ENCODE measurements at places on chromosomes 16 and 17.

DNA sequence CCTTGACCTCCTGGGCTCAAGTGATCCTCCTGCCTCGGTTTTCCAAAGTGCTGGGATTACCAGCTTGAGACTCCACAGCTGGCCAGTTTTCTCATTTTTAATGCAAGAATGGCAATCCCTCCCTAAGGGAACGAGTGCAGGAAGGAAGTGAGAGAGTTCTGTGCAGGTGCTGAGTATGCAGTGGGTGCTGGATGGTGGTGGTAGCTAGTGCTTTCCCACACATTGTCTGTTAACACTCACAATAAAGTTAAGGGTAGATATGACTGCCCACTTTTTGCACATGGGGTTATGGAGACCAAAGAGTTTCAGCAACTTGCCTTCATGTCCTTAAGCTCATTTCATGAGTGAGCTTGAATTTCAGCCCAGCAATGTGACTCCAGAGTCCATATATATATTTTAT is 18.5 kb downstream of the RGS9 start:
- DNase-seq: no peak

GRCh38 chr17:69480245-69480644 is 65.7 kb downstream of the MAP2K6 start:
- DNase-seq: no peak

GRCh38 chr16:84851192-84852127 is 31.7 kb downstream of the CRISPLD2 start:
- no peak for DNase-seq

DNA sequence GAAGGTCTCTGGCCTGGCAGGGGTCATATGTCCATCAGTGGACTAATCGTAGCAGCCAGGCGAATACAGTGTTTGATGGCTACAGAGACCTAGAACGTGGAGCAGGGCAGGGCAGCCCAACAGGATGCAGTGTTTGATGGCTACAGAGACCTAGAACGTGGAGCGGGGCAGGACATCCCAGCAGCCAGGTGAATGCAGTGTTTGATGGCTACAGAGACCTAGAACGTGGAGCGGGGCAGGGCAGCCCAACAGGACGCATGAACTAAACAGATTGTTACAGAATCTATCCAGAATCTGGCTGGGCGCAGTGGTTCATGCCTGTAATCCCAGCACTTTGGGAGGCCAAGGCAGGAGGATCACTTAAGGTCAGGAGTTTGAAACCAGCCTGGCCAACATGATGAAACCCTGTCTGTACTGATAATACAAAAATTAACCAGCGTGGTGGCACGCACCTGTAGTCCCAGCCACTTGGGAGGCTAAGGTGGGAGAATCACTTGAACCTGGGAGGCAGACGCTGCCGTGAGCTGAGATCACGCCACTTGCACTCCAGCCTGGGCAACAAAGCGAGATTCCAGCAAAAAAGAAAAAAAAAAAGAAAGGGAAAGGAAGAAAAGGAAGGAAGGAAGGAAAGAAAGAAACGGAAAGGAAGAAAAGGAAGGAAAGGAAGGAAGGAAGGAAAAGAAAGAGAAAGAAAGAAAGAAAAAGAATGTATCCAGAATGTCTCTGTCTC is 65.2 kb upstream of the RPH3AL start:
- DNase-seq: no peak

DNA sequence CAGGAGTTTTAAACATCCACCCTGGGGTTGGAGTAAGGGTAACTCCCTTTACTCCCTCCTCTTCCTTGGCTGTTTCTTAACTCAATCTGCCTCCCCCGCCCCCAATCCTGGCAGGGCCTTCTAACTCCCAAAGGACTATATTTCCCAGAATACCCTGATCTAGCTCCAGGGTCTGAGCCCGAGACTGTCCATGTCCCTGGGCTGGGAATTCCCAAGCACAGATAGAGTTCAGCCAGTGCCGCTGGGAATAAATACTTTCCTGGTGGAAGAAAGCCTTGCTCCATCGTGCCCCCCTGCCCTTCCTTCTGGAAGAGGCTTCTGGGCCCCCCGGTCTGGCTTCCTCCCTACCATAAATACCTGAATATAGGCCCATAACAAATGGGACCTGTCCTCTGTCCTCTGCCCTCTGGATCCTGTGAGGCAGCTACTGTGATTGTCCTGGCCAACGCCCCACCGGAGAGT is 10.2 kb downstream of the BAHCC1 start:
- no peak for DNase-seq

DNA sequence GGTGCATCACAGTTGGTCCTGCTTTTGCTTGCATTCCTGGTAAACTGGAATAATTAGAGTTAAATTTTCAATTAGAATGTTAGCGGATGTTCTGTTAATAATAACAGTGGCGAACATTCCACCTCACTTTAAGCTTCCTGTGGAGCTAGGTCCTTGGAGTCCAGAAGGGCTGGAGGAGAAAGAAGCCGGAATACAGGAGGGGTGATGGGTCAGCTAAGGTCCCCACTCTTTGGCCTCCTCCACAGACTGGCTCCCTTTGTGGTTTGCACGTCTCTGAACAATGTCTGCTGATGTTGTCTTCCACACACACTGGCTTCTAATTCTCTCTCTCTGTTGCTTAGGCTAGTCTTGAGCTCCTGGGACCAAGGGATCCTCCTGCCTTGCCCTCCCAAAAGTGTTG is 35.0 kb upstream of the ETV4 start:
- no peak for DNase-seq

DNA sequence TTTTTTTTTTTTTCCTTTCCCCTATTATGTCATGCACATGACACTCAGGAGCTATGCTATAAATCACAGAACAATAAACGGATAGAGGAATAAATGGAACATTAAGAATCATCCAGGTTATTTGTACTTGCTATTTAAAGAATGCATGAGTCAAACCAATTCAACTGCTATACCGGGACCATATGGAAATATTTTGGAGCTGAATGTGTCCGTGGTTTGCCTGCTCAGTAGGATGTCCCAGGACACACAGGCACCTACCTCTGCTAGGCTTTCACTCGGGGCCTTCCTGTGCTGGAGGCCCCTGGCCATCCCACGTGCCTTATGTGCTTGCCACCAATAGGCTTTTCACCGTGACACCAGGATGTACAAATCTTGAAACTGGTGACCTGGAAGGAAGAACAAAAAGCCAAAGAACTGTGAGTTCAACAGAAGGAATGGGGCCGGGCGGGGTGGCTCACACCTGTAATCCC is 15.3 kb upstream of the SEC14L1 start:
- DNase-seq: no peak

DNA sequence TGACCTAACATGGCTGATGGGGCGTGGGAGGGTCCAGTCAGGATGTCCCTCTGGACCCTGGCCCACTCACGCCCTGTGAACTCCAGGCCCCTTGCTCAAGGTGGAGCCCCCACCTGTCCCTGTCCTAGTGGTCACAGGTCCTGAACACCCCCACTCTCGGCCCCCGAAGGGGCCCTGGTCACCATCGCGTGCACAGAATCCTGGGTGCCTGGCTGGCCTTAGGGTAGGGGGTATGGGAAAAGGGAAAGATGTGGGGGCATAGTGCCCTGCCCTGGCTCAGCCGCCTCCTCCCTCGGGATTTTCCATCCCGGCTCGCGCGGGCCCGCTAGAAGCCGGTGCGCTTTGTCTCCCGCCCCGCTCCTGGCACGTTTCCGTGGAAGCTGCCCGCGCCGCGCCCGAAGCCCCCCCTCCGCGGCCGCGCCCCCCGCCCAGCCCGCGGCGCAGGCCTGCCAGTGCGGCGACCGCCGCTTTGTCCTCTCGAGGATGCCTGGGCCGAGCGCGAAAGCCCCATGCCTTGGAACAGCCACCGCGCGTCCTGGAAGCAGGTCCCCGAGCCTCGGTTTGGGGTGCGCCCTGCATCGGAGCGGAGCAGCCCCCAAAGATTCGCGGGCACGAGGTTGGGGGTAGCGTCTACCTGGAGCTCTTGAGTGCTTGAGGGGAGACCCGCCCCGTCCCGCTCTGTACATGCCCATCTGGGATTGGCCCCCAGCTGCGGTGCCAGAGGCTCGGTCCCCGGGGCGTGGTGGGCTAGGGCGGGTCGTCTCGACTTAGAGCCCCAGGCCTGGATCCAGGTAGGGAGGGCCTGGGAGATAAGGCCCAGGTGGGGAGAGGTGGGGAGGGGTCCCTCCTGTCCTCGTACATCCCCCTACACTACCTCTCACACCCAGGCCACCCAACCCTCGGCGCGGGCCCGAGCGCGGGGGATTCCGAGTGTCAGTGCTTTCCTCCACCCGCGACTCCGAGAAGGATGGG is 1.3 kb downstream of the SMPD3 start:
- no peak for DNase-seq

DNA sequence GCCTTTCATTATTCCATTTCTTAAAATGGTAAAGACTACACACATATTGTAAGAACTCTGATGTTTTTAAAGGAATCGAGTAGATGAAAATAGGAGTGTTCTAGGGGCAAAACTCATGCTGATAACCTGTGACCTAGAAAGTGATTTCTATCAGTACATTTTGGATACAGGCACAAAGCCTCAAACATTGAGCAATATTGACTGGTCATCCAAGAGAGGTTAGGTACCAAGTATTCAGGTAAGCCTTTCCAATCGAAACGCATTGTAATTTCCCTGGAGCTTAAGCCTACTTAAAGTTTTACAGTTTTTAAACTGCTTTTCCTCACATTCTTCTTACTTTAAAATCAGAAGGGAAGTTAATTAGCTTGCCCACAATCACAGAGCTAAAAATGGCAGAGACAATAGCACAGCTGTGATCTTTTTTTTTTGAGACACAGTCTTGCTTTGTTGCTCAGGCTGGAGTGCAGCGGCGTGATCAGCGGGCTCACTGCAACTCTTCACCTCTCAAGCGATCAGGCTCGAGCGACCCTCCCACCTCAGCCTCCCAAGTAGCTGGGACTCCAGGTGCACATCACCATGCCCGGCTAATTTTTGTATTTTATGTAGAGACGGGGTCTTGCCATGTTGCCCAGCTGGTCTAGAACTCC is 3.3 kb downstream of the GOT2 start:
- no peak for DNase-seq

DNA sequence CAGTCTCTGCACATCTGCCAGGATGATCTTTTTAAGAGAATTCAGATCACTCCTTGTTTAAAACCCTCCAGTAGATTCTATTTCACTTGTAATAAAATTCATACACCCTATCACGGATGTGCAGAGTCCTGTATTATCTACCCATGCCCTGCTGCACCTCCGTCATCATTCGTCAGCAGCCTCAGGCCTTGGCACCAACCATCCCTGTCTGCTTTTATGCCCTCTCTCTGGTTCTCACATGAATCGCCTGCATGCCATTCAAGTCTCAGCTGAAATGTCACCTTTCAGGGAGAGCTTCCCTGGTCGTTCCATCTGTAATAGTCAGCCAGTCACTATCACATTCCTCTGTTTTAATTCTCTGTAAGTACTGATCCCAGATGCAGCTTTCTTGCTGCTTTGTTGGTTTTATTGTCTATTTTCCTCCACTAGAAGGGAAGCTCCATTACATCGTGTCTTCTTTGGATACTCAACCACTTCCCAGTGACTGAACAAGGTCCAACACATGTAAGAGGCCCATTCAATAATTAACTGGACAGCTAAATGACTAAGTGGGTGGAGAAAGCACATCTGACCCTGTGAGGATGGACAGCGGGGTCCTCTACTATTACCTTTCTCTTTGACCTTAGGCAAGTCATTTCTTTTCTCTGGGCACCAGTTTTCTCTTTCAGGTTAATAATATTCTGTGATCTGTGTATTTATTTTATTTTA is 81.2 kb upstream of the GOT2 start:
- DNase-seq: no peak

- DNase-seq: no peak
These were observed 3.2 kb downstream of the TPSG1 start for GRCh38 chr16:1221628-1222552.

Measured in CD4-positive, alpha-beta memory T cell (primary cell).